ENCODE measurements at places on chromosomes 5 and 9.
A peak's percentile ranks its signal among the peaks of the same experiment; 100 is the strongest.

DNA sequence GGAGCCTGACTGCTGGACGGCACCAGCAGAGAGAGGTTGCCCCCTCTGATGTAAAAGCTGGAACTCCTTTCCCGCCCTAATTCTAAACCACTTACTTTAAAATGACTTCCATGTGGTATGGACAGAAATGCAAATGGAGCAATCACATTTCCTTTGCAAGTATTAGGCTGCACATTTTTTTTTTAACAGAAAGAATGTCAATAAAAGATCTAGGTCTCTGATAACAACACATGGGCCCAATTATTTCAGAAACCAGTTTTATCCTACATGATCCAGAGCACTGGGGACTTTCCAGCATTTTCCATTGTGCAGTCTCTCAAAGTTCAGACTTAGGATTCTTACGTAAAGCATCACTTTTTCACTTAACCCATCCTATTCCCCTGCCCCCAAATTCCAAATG, 203.7 kb downstream of the NXNL2 start:
- no peak for DNase-seq

DNA sequence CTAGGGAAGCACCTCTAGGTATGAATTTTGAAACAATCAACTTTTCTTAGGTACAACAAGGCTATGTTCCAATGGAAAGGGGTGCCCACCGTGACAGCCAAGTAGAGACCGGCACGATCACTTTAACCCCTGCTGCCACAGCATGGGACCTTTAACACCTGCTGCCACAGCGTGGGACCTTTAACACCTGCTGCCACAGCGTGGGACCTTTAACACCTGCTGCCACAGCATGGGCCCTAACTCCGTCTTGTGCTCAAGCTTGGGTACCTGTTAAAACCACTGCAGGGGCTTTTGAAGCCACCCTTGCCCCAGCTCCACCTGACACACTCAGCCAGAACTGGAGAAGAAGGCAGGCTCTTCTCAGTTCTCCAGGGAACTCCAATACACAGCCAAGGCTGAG, 18.2 kb upstream of the MXD3 start:
- DNase-seq = no peak

DNA sequence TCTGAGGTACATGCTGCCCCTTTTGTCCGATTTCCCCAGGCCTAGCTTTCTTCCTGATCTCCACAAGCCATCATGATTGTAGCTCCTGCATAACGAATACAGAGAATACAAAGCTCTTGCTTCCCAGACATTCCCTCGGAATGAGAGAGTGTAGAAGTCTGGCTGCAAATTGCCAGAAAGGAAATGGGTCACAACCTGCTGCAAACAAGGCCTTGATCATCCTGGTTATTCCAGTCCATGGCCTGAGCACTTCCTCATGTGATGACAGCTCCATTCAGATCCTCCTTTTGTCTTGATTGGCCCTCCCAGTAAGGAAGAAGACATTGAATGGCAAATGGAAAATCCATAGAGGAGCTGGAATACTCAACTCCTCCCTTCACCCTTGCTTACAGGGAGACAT, 136.0 kb upstream of the ADRA1B start:
- no peak for DNase-seq

DNA sequence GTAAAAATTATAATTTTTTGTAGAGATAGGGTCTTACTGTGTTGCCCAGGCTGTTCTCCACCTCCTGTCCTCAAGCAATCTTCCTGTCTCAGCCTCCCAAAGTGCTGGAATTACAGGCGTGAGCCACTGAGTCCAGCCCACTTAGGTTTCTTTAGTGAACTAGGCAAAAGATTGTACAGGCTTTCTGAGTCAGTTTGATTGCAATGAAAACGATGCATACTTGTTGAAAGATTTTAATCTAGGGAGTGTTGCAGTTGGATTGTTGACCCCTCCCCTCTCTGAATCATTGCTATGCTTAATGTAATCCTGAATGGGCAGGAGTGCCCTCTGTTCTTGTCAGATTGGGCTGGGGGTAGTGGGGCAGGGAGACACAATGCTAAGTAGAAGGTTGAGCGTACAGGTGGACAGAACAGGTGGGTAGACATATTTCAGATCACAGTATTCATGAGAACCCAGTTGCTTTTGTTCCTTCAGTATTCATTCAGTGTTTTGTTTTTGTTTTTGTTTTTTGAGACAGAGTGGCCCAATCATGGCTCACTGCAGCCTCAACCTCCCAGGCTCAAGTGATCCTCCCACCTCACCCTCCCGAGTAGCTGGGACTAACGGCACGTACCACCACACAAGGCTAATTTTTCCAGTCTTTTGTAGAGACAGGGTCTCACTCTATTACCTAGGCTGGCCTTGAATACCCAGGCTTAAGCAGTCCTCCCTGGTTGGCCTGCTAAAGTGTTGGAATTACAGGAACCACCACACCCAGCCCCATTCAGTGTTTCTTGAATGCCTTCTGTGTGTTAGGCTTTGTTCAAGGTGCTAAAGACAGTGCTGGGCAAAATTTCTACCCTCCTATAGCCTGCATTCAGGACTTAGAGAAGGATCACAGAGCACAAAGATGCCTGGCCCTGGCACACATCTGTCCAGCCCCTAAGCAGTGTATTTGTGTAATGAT, 70.1 kb downstream of the KIAA1958 start:
- no peak for DNase-seq

DNA sequence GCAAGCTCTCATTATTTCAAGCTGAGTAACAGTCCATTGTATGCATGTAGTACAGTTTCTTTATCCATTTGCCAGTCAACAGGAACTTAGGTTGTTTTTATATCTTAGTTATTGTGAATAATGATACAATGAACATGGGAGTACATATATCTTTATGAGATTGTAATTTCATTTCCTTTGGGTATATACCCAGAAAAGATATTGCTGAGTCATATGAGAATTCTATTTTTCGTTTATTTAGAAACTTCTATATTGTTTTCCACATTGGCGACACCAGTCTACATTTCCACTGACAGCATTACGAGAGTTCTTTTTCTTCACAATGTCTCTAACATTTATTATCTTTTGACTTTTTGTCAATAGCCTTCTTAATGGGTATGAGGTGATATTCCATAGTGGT, 477.8 kb upstream of the PAPPA start:
- DNase-seq = no peak

DNA sequence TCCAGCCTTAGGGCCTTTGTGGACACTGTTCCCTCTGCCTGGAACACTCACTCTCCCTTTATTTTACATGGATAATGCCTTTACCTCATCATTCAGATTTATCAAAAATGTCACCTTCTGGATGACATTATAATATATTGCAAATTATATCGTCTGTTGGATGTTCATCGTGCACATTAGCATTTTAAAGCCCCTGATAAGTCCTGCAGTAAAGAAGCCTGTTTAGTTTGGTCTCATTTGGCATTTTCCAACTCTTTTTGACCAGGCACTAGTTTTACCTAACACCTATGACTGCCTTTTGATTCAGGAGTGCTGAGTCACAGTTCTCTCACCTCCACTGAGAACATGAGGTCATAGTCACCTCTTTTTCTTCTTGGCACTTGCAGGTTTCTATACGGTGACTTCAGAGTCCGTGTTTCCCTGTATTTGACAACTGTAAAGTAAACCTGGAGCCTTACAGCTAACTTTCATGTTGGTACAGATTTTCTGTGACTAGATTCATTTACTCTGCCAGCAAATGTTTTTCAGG, 57.7 kb upstream of the STC2 start:
- DNase-seq = no peak

DNA sequence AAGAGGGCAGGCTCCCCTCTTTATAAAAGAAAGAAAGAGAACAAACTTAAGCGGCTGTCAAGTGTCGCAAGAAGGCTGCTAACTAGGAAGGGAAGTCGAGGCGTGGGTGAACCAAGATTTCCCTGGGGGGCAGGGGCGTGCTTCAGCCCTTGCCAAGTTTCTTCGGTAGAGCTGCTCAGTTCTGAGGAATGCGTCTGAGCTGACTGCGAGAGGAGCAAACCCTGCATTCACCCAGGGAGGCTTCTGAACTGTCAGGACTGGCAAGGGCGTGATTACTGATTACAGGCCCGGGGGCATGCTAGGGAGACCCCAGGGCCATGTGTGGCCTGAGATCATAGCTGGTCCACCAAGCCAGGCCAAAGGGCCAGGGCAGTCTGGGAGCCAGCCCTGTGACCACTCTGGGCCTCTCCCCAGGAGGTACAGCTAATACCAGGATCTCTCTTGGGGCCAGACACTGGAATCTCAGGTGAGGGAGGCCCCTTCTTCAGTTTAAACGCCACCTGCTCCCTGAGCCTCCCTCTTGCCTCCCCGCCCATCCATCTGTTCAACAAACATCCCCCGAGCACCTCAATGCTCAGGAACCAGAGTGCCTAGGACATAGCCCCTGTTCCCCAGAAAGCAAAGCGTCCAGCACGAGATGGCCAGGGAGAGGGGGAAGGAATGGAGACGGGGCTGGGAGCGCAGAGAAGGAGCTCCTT, 30.9 kb downstream of the SARDH start:
- no peak for DNase-seq

DNA sequence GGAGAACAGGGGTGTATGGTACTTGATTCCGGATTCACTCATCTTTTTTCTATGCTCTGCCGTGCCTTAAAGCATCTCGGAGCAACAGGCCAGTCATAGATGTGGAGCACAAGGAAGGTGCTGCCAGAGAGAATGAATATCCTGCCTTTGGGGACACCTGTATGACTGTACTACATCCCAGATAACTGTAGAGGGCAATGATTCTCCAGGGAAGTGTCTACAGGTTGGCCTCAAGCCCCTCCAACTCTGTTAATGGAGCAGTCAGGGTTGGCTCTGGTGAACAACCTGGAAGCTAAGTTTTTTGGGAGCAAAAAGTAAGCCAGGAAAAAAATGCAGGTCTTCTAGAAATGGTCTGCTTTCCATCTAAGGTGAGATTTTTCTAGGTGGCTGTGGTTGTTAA, 71.0 kb downstream of the NREP start:
- peak; percentile 13 for DNase-seq

DNA sequence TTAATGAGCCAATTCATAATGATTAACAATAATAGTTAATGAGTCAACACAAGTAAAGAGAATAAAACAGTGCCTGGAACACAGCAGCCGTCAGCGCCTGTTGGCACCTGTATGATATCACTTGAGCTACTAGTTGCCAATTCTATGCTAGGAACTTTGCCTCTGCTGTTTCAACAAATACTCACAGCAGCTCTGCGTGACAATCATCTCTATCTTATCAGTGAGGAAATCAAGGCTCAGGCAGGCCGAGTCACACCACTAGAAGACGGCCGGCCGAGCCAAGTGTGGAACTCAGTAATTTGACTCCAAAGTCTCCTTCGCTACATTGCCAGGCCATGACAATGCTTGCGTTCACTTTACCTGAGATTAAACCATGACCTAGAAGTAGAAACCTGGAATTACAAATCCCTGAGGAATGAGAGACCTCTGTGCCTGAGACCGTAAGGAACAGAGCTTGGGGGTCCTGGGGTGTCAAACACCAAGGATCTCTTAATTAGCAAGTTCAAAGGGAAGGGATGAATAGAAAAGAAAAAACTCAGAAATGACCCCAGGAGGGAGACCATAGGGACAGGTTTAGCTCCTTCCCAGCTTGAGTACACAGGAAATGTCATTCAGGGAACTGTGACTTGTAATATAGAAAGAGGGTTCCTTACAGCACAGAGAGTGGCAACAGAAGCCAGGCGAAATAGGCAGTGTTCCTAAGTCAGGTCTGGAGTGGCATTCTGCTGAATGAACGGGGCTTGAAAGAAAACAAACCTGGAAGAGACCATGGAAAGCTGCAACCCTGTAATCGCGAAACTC, 109.1 kb downstream of the SUSD1 start:
- no peak for DNase-seq
